ENCODE measurements at places on chromosomes 1 and 21.

DNA sequence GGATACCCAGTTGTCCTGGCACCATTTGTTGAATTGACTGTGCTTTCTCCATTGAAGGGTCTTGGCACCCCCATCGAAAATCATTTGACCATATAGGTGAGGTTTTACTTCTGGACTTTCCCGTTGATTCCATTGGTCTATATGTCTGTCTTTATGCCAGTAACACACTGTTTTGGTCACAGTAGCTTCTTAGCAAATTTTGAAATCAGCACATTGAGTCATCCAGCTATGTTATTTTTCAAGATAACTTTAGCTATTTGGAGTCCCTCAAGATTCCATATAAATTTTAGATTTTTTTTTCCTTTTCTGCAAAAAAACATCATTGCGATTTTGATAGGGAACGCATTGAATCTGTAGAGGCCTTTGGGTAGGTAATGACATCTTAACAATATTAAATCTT, 235.6 kb downstream of the SMYD3 start:
- DNase-seq: no peak

DNA sequence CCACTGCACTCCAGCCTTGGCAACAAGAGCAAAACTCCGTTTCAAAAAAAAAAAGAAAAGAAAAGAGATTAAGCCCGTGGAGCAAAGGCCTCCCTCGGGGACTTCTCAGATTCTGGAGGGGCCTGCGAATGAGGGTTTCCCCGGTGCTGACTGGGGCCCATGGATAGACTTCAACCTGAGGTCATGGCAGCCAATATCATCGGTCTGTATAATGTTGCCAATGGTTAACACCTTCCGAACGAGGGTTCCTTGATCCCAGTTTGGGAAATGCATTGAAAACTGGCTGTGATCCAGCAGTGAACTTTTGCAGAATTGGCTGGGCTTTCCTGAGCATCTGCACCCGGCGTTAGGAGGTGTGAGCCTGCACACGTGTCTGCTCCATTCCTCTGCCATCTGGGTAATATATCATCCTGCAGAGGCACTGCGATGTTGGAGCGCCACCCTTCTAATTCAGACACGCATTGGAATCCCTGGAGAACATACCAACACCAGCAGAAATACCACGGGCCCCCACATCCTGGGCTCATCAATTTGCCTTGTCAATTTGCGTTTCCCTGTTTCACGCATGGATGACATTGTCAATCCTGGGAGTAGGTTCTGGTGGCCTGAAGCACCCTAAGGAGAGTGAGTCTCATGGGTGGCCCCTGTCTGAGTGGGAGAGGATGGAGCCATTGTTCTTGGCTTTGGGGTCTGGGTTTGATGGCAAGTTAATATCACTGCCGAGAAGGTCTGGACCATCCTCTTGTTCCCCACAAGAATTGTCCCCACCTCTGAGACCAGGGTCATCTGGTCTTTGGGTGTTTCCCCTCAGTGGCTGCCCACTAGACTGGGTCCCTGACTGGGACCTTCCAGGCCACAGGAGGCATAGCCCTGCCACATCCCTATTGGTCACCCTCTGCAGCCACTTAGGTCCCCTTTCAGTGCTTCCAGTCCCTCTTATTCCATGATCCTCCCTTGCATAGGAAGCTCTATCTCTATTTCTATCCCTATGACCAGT, 441.0 kb downstream of the PTPRU start:
- no peak for DNase-seq

- DNase-seq: no peak
Observed at GRCh38 chr1:39656391-39656790, 15.5 kb downstream of the NT5C1A start.

GRCh38 chr1:114024049-114024448, 44.8 kb downstream of the OLFML3 start:
- no peak for DNase-seq

GRCh38 chr1:180309338-180309737, 79.3 kb downstream of the LHX4 start:
- no peak for DNase-seq

DNA sequence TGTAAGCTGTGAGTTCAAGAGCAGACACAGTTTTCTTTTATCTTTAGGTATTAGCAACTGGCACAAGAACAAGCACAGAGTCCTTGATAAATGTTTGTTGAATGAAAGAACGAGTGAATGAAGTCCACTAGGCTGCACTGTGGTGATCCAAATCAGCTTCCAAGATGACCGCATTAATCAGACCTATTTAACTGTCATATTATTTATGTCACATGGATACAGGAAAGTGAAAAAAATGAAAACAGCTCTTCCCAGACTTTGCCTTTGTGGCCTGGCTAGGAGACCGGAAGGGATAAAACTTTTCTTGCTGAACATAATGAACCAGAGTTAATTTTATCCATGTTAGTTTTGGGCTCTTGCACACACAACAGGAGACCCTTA, 261.3 kb downstream of the TNR start:
- no peak for DNase-seq

GRCh38 chr1:229563701-229564100, 5.2 kb upstream of the ABCB10 start:
- DNase-seq: no peak

DNA sequence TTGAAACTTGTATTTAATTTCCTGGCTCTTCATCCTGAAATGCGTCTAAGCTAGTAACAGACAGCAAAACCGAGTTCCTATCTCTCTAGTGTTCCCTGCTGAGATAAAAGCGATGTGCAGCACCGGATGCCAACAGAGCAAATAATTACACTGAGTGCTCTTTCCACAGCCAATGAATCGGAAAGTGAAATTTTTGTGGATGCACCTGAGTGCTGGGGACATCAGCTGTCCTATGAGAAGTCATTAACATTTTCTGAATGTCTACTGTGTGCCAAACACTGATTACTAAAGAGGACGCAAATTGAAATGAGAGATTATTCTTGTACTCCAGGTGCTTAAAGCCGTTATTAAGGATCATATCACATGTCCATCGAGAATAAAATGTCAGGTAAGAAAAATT, 278.0 kb downstream of the RGS7 start:
- DNase-seq: no peak
